ENCODE measurements at places on chromosomes 3 and 15.

- DNase-seq, result no peak
Measured at GRCh38 chr3:151877269-151877668, 3.8 kb downstream of the SUCNR1 start.

- no peak for DNase-seq
Measured at GRCh38 chr3:139586420-139587017, 47.0 kb upstream of the RBP1 start.

GRCh38 chr3:8990266-8991215 is 27.3 kb upstream of the RAD18 start:
- DNase-seq, result no peak

GRCh38 chr3:28645149-28645548 is 296.5 kb upstream of the AZI2 start:
- DNase-seq, result no peak

- no peak for DNase-seq
Measured at GRCh38 chr3:27589795-27590194, 105.6 kb upstream of the SLC4A7 start.

GRCh38 chr15:77846986-77847385 is 214.3 kb upstream of the LINGO1 start:
- DNase-seq, result no peak

- DNase-seq, result no peak
Measured at GRCh38 chr3:12579456-12579855, 22.6 kb downstream of the MKRN2 start.

DNA sequence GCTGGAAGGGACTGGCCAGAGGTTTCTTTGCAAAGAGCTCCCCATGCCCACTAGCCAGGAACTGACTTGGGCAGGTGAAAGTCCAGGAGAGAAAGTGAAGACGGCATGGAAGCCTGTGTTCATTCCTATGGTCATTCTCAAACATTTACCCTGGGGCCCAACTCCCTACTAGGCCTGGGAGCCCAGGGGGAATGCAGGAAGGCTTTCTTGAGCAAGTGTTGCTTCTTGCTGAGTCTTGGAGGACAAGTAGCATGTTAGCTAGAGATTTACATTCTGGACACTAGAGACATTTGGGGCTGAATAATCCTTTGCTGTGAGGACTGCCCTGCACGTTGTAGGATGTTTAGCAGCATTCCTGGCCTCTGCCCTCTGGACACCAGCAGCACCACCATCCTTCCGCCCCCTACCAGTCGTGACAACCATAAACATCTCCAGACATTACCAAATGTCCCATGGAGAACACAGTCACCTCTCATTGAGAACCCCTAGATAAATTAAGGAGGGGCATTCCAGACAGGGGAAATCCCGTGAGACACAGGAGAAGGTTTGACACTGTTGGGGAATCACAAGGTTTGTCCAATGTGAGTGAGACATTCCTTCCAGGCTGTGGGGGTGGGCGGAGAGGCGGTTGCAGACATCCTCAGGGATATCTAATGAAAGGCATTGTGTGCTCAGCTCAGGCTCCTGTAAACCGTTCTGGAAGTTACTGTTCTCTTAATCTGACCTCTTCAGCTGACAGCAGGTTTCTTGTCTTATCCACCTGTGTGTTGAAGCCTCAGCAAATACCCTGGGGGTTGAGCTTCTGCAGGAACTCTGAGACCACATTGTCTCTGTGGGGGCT is 236.2 kb downstream of the TLE3 start:
- DNase-seq, result no peak

DNA sequence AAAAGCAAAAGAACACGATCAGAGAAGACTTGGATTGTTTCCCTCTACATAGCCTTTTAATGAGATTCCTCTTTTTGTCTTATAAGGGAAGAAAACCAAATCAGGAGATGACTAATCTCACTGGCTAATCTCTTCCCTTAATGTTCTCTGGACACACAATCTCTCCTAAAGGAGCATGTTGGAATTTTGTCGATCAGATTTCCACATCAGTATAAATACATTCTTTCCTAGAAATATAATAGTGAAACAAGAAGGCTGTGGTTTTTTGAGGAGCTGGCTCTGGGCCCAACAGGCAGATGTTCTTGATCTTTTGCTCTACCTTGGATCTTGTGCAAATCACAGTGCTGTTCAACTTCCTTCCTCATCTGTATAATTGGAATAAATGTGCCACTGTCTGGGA is 94.0 kb downstream of the GTPBP8 start:
- no peak for DNase-seq

DNA sequence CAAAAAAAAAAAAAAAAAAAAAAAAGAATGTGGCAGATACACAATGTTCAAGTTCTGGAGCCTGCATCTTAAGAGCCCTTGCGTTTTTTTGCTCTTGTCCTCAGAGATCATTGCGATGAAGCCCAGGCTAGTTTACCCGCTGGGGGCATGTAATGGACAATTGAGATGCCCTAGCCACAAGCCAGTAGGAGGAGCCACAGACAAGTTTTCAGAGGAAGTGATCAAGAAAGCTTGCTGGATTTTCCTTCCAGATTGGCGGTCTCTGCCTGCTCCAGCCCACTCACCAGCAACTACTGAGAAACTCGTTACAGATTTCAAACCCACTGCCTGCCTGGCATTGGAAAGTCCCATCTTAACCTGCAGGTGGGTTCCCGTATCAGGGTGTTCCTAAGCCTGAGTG is 192.1 kb upstream of the EOMES start:
- no peak for DNase-seq

DNA sequence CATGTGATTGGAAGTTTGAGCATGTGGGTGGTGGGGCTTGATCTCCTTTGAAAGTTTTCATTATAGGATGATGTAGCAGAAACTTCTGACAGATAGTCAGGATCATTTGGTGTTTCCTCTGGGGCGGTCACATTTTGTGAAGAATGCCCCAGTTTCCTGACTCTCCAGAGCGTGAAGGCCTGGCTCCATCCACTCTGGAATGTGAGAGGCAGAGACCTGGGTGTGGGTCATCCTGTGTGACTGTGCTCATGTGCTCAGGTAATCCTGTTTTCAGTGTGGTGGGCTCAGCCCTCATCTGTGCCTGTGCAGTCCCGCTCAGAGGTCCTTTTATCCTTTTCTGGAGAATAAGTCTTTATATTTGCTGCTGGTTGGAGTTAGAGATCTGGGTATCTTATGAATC is 81.0 kb downstream of the RGMA start:
- DNase-seq, result no peak

GRCh38 chr3:13822042-13822441 is 57.8 kb downstream of the WNT7A start:
- no peak for DNase-seq

- DNase-seq, result no peak
Measured at GRCh38 chr15:48191574-48192225, at the start of gene CTXN2. CTXN2 (plus strand) TSS chr15:48191665; CDS start chr15:48201301, 9,636 bp downstream.

DNA sequence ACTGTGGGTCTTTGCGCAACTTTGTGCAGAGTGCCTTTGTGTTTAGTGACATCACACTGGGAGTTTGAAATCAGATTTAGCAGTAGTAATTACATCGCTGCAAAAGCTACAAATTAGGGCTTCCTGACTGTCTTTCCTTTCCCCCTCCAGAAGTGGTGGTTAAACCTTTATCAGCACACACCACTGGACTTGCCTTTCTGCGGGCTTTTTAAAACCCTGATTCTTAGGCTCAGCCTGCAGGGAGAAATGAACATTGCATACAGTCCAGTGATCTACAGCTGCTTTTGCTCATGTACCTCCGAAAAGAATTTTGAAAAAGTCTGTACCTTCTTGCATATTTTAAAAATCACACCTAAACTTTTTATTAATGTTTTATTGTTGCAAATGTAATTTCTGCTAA is 219.7 kb upstream of the NAALADL2 start:
- DNase-seq, result no peak

- DNase-seq, result no peak
Measured at GRCh38 chr15:79969146-79969545, 1.9 kb downstream of the BCL2A1 start.

Data from HuH-7.5 (cell line).